ENCODE measurements at places on chromosomes 2 and 18.

- peak; percentile 3 for DNase-seq
These were observed 40.0 kb upstream of the MCM6 start for GRCh38 chr2:135916207-135916606.

DNA sequence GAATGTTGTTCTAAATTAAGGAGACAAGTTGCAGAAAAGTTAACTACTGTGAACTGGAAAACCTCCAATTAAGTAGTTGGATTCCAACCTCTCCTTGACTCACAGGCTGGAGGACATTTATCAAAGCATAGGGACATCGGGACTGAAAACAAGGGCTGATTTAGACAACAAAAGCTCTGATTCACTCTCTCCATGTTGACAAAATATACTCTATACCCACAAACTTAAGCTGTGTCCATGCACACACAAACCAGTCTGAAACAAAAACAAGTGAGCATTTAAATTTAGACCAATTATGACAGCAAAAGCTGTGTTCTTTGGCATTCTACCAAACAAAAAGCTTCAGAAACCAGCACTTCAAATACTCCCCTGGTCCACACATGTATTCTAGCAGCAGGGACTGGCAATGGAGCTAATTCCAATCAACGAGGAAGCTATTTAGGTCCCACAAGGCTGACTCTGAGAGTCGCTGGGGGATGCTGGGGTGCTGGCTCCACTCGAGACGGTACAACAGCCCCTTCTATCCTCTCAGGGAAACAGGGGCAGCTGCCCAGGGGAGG lies 71.4 kb downstream of the NXPH2 start:
- no peak for DNase-seq

DNA sequence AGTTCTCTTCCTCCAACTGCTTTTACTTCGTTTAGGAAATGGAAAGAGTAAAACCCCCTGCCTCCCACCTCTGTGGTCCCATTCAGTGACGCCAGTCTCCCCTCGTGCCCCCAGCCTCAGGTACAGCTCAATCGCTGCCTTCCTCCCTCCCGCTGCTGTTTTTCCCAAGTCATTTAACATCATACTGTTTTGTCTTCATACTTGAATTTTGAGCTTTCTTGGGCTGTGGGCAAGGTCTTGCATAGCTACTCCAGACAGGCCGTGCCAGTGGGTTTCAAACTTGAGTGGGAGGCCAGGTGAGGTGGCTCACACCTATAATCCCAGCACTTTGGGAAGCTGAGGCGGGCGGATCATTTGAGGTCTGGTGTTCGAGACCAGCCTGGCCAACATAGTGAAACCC lies 155.3 kb downstream of the TANC1 start:
- DNase-seq: no peak

DNA sequence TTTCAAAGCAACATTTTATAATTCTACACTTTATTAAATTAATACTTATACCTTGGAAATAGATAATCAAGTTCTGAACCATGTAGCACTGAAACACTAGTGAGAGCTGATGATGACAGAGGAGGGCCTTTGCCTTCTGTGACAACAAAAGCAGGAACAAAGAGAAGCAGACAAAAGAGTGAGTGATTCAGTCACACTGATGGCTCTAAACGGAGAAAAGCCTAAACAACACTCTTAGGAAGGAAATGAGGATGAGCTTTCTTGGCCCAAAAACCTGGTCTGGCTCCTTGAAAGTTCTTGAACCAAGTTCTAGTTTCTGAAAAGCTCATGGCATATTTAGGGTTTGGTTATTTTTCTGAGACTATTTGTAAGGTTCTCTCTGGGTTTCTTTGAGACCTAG lies 271.9 kb downstream of the DPP10 start:
- no peak for DNase-seq

DNA sequence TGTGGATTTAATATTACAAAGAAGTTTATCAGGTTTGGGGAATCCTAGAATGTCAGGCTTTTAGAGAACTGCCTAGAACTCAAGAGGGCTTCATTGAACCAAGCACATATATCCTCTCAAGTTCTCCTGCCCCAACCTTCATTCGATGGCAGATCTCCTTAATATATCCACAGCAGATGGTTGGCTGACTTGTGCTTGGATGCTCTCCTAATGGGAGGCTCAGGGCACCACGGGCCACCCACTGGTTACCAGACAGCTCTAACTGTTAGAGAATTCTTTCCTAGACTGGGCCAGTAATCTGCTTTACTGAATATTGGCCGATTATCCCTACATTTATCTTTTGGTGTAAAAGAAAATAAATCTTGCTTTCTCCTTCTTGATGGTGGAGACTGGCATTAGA lies 87.2 kb upstream of the ATP8B1 start:
- no peak for DNase-seq

- no peak for DNase-seq
These were observed 161.8 kb downstream of the PRKCE start for GRCh38 chr2:45813003-45813941.

DNA sequence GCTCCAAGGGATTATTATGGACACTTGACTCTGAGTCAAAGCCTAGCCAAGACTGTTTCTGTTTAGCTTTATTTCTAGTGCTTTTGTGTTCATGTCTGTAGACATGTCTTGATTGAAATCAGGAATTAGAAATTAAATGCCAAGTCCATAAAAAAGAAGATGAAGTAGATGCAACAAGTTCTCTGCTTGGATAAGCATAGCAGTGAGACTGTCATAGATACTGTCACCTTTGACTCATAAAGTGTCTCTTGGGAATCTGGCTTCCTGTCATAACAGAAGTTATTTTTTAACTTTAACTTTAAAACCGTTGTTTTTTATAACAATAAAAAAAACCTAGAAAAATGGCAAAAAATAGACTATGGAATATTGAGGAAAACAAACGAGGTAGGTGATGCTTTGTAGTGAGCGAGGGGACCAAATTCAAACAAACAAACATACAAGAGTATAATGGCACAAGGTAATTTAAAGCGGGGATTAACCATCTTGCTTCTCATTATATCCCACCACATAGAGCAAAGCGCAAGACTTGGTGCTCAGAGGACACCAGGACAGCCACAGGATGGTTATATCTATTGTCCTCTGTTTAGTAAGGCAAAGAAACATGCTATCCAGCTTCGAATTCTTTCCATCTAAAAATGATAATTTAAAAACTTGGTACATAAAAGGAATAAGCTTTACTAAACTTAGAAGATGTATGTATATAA lies 64.6 kb downstream of the CD226 start:
- DNase-seq: no peak

GRCh38 chr2:16271231-16271896 lies 331.0 kb downstream of the MYCN start:
- DNase-seq: no peak

GRCh38 chr18:24112874-24113615 lies 25.8 kb upstream of the CABYR start:
- no peak for DNase-seq

- DNase-seq: no peak
These were observed 55.4 kb upstream of the CD28 start for GRCh38 chr2:203650860-203651613.

GRCh38 chr2:9279426-9279825 lies 72.8 kb downstream of the ASAP2 start:
- DNase-seq: no peak

GRCh38 chr2:204535764-204536163 lies 9.5 kb upstream of the PARD3B start:
- no peak for DNase-seq

DNA sequence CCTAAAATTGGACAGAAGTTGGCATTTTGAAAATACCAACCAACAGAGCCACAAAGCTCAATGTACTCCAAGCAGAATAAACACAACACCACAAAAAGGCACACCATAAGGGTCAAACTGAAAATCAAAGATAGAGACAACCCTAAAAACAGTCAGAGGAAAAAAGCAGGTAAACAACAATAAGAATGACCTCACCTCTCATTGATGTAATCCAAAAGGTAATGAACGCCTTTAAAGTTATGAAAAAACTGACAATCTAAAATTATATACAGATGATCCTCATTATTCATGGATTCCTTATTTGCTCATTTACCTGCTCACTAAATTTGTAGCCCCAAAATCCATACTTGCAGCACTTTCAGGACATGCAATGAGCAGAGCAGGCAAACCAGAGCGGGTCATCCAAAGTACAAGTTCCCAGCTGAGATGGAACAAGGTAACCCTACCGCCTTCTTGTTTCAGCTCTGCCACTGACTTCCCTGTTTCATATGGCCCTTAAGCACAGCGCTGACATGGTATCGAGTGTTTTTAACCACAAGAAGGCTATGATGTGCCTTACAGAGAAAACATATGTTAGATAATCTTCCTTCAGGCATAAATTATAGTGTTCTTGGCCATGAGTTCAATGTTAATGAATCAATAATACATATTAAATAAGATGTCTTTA lies 17.0 kb downstream of the RTN4 start:
- DNase-seq: no peak

GRCh38 chr18:60372596-60372995 lies at the start of gene MC4R:
MC4R (minus strand) TSS chr18:60372775; CDS start chr18:60372349, 426 bp downstream.
- peak; percentile 20 for DNase-seq

- DNase-seq: no peak
These were observed 60.1 kb upstream of the KIF5C start for GRCh38 chr2:148814860-148815419.

DNA sequence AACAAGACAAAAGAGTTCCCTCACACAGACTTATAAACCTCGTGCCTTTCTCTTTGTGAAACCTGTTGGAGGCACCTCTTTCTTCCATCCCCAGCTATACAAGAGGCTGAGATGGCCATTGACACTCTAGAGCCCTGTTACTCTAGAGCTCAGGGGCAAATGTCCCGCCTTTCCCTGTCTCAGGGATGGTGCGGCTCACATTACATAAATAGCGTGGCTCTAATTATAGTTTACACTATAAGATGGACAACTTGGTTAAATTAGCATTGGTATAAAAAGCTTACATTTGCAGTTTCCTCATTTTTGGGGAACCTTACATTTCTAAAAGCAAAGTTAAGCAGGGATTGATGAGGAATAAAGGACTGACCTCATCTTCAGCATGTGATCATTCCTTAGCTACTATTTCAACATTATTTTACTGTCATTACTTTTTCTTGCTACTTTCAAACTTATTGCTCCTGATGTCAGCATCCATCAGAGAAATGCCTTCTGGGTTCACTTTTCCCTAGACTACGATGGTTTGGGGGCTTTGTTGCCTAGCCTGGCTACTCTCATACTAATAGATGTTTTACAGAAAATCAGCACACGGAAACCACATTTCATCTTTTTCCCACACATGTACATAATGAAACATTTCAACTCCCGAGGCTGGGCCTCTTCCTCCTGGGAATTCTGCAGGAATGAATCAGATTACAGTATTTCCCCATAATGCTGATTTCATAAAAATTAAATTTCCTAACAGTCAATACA lies 40.4 kb downstream of the FTCDNL1 start:
- no peak for DNase-seq

GRCh38 chr2:148554459-148555247 lies 89.9 kb upstream of the EPC2 start:
- no peak for DNase-seq

DNA sequence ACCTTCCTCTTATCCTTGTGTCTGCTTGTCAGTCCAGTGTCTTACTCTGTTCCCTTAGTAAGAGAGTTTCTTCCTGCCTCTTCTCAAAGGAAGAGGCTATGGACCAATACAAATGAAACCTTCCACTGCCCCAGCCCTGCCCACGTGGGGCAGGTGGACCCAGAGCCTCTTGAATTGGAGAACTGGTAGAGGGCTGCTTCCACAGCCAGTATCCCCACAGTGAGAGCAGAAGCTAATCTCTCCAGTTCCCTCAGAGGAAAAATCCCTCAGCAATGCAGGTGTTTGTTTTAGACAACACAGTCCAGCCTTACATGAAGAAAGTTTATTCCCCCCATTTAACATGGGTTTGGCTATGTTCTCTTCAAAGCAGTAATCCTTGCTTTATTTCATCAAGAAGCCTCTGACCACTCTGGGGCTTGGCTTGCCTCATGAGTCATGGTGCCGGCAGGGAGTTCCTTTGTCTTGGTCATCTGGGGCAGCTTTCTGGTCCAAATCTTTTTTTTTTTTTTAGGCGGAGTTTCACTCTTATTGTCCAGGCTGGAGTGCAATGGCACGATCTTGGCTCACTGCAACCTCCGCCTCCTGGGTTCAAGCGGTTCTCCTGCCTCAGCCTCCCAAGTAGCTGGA lies 6.5 kb upstream of the CYBRD1 start:
- DNase-seq: peak; percentile 27

DNA sequence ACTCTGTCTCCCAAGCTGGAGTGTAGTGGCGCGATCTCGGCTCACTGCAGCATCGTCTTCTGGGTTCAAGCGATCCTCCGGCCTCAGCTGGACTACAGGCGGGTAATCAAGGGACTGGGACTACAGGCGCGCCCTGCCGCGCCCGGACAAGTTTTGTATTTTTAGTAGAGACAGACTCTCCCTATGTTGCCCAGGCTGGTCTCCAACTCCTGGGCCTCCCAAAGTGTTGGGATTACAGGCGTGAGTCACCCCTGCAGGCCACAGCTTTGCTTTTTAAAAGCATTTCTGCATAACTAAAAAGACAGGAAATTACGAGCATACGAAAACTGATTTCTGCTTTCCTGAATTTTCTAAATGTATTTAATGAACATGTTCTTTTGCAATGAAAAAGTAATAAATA lies 916 bp upstream of the OSBPL1A start:
- DNase-seq: no peak

DNA sequence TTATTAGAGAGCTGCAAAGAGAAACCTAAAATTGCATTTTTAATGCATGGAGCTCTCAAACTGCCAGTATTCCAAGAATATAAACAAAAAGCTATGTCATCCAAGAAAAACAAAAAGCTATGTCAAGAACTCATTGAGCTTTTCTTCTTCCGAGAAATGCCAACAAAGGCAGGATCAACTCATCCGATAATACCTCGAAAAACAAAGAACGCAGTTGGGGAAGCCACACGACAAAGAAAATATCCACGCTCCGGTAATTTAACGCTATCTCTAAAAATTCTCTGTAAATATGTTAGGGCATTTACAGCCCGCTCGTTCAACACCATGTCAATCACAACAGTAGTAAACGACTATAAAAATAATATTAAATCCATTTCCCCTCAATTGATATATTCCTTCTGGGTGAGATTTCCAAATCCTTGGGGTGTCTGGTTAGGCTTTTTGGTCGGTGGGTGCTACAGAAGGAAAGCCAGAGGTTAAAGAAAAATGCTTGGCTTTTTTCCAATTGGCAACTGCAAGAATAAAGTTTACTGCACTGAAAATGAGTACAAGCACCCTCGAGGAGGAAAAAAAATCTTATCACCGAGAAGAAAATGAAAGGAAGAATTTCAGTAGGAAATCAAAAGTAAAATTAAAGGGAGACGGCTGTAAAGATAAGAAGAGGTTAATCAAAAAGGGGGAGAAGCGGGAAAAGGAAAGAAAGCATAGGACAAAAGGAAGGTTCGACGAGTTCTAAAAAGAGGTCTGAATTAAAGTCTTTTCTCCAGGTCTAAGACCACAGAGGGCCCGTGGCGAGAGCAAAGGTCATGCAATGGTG lies 856 bp downstream of the TIA1 start:
- no peak for DNase-seq
